Common myeloid progenitor, CD34-positive (primary cell): ENCODE measurements at places on chromosomes 6 and 20.
A peak's percentile ranks its signal among the peaks of the same experiment; 100 is the strongest.

DNA sequence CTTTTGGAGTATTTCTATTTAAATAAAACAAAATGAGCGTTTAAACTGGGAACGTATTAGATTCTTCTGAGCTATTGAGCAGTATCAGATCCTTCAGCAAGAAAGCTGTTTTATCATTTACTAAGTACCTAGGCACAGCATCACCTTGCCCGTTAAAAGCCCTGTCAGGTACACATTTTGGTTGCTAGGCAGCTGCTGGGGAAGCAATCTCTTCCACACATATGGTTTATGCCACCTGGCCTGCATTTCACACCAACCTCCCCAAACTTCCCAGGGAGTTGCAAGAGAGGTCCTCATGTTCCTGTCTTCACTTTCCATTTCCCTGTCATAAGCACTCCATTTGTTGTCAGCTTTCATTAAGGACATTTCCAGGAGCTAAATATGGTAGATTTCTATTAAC is 400.1 kb downstream of the PLCB1 start:
- DNase-seq = no peak

- DNase-seq = peak; percentile 22
Measured at GRCh38 chr6:41958022-41958856, 16.6 kb upstream of the CCND3 start.

- DNase-seq = no peak
Measured at GRCh38 chr20:51404297-51405060, 138.0 kb downstream of the NFATC2 start.

DNA sequence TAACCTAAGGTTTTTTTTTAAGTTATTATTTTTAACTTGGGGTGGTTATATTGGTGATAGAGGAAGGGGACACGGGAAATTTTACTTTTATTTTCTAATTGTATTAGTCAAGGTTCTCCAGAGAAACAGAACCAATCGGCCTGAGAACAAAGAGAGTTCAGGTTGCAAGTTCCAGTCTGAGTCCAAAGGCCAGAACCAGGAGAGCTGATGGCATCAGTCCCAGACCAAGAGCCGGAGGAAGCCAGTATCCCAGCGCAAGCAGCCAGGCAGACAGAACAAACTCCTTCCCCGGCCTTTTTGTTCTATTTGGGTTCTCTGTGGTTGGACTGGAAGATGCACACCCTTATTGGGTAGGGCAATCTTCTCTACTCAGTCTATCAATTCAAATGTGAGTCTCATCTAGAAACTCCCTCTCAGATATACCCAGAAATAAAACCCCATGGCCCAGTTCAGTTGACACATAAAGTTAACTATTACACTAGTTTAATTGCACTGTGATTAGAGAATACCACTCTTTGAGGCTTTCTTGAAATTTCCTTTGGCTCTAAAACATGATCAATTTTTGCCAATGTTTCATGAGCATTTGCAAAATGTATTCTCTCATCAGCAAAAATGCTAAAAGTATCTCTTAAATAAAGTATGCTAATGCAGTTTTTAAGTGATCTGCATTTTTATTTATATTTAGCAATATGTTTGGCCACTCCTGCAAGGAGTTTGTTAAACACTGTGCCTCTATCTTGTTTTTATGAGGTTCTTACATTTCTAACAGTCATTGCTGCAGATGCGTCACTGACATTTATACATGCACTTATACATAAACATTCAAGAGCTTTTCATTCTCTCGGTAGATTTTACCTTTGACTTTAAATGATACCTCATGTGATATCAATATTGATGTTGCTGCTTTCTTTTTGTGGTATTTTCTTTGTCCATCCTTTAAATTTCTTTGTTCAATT is 103.2 kb upstream of the SSTR4 start:
- no peak for DNase-seq

DNA sequence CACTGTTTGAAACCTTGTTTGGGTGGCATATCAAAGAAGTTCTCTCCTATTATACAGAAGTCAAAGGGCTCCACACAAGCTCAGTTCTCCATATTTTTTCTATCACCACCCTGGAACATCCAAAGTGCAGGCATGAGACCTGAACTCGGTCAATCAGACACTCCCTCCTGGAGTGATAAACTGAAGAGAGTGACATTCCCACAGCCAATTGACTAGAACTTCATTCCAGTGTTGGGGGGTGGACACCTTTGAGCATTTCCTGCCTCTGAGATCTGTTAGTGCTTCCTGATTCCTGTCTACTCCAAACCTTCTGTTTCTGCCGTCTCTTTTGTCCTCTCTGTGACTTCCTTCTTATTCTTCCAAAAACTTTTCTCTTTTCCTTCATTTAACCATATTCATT is 220.7 kb upstream of the NOX3 start:
- DNase-seq = no peak

- no peak for DNase-seq
Measured at GRCh38 chr6:155377061-155377460, 62.8 kb upstream of the TFB1M start.

- no peak for DNase-seq
Measured at GRCh38 chr6:3795836-3796718, 44.6 kb upstream of the PXDC1 start.

DNA sequence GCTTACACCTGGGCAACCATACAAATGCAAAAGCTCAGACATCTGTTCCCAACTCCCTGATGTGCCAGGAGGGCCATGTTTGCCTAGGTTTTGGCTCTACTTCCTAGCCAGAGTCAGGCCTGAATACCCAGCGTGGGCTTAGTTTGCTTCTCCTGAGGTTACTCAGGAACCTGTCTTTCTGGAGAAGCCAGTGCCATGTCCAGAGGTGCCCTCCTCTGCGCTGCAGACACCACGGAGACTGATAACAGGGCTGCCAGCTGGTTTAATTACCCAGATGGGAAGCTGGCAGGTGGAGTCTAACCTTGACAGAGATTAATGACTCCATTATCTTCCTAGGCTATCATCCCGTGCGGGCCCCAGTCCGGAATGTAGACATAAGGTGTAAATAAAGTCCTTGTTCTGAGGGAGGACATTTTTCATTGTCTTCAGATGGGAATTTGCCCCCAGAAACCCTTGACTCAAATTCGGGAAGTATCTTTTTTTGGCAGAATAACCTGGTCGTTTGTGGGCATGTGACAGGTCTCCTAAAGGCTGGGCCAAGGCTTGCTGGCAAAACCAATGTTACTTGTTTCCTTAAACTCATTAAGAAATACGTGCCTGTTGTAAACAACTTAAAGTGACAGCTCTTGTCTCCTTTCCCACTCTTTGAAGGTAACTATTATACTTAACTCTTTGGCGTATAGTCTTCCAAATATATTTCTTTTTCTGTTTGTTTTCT is 29.2 kb upstream of the ZNFX1 start:
- DNase-seq = peak; percentile 79

GRCh38 chr6:148955441-148955840 is 208.6 kb downstream of the UST start:
- DNase-seq = no peak

DNA sequence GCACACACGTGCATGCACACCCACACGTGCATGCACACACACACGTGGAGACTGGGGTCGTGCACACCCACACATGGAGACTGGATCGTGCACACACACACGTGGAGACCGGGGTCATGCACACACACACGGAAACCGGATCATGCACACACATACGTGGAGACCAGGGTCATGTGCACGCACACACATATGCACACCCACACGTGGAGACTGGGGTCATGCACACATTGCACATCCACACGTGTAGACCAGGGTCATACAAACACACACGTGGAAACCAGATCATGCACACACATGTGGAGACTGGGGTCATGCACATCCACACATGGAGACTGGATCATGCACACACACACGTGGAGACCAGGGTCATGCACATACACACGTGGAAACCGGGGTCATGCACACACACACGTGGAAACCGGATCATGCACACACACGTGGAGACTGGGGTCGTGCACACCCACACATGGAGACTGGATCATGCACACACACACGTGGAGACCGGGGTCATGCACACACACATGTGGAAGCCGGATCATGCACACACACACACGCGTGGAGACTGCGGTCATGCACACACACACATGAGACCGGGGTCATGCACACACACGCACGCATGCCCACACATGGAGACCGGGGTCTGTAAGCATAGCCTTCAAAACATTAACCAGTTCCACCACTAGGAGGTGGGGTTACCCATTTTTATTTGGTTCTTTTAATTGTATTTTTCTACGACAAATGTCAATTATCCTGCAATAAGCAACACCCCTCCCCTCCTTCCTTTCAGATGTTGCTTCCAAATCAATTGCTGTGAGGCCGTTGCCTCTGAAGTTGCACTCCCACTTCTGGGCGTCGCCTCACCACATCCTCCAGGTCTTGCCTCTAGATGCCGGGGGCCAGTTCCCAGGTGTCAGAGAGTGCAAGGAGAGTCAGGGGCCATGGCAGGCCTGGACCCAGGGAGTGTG is 95.8 kb downstream of the TMEM242 start:
- peak; percentile 40 for DNase-seq

DNA sequence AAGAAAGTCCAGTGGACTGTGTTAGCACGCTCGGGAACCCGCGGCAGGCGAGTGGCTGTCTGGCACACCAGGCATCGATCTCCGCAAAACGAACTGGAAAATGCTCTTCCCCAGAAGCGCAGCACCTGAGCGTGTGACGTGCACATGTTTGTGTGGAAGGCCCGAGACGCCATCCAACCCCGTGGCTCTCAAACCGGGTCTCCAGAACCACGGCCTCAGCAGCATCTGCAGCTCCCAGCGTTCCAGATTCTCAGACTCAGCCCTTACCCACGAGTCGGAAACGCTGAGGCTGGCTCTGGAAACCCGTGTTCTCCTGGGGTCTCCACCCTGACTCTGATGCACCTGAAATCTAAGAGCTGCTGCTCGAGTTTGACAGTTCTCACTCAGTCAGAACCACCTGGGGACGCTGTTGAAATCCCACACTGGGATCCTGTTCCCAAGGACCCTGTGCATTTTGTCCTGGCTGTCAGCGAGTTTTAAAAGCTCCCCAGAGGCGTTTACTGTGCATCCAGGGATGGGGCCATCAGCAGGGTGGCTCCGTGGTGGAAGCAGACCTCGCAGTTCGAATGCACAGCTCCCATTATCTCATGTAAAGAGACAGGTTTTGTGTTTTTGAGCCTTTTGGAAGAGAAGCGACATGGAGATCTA is 69.0 kb downstream of the DLL1 start:
- no peak for DNase-seq

GRCh38 chr6:38353310-38354036 is 286.3 kb downstream of the BTBD9 start:
- no peak for DNase-seq

DNA sequence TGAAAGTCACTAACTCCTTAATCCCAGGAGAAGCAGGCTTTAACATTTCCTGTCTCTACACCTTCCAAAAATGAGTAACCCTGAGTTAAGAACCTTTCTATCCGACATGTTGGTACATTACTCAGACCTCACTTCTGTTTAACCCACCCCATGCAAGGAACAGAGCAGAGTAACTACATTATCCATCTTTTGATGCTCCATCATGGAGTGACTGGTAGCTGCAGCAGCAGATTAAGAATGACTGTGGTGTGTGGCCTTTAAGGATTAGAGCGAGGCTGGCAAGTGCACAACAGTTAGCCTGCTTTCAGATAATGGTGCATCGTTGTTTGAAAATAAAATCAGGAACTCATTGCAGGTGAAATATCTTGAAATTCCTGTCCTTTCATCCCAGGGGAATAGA is 2.0 kb downstream of the TRAF3IP2 start:
- DNase-seq = no peak

GRCh38 chr6:169968541-169969270 is 217.3 kb downstream of the ERMARD start:
- no peak for DNase-seq

DNA sequence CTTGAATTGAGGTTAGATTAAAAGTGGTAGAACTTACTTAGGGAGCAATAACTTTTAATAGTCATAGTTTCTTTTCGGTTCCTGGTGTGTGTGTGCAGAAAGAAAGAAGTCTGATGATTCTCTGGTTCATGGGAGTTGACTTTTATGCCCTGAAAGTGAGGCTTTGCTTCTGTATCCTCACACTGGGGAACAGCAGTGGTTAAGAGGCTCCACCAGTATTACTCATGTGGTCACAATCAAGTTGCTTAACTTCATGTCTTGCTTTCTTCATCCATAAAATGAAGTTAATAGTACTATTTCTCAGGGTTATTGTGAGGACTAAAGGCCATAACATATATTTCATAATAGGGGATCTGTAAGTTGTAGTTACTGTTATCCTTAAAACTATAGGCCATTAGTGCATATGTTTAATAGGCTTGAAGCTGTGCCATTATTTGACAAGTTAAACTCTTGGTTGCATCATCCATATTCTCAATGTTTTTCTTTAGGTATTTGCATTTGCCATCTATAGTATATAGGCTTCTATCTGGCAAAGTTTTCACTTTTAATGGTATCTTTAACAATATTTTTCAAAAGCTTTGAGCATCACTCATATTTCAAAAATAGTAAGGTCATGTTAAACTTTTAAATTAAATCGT is 262.4 kb downstream of the PLCB1 start:
- DNase-seq = peak; percentile 76

DNA sequence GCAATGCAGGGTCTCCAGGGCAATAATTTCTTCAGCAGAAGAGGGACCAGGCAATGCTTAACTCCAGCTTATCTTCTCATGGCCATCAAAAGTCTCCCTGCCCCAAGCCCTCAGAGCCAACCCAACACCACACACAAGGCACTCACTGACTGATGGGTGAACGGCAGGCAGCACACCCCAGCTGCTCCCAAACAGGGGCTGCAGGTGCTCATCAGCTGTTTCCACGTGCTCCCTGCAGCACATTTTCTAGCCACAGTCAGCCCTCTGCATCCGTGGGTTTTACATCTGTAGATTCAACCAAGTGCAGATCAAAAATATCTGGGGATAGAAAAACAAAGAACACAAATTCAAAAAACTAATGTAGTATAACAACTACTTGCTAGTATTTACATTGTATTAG is 4.0 kb upstream of the GABRR1 start:
- no peak for DNase-seq
